ENCODE measurements at places on chromosomes 7 and 10.

GRCh38 chr10:124688386-124688785 is 55.8 kb downstream of the FAM53B start:
- no peak for DNase-seq

DNA sequence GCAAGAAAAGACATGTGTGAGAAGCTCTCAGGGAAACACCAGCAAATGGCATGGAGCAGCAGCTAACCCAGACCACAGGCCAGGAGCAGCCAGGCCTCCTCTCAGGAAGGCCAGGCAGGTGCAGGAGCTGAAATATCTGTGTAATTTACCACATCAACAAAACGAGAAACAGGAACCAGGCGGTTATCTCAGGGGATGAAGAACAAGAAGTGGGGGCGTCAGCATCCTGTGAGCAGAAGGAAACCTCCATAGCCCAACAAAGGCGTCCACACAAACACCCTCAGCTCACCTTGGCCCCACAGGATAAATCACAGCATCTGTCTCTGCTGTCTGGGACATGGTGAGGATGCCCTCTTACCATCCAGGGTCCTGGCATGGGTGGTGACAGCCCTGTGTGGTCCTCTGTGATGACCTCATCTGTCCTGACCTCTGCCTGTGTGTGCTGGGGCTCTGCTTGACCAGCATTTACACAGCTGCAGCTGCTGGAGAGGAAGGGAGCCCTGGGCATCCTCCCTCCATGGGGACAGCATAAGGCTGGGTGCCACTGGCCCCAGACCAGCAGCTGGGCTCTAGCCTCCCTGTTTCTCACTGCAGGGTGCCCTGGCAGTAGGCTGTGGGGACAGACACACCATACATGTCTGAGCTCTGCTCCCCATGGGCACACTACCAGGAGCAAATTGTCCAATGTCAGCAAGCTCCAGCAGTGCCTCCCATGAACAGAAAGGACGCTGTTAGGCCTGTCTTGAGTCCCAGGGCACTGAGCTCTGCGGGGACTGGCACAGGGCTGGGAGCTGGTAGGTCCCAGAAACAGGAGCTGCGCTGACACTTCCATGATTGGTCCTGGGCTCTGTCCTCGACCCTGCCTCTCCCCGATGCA is 34.6 kb downstream of the ANXA8 start:
- peak; percentile 25 for DNase-seq

DNA sequence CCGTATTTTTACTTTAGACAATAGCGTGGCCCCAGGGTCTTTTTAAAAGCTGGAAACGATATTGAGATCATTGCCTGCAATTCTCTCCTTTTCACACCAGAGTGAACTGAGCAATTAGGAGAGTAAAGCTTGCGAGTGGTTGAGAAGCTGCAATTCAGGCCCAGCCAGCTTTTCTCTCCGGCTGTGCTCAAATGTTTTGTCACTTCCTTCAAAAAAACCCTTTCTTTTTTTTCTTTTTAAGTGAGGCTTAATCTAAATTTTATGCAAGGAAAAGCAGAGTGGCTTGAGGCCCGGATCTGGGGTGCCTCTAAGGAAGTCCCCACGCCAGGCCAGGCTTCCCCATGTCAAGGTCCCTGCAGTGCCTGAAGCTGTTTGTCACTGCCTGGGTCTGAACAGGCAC is 433.9 kb downstream of the GLRX3 start:
- DNase-seq = no peak

GRCh38 chr7:112892263-112892662 is 102.1 kb upstream of the TMEM168 start:
- no peak for DNase-seq

- no peak for DNase-seq
Measured at GRCh38 chr7:45145881-45146280, 11.7 kb upstream of the RAMP3 start.

DNA sequence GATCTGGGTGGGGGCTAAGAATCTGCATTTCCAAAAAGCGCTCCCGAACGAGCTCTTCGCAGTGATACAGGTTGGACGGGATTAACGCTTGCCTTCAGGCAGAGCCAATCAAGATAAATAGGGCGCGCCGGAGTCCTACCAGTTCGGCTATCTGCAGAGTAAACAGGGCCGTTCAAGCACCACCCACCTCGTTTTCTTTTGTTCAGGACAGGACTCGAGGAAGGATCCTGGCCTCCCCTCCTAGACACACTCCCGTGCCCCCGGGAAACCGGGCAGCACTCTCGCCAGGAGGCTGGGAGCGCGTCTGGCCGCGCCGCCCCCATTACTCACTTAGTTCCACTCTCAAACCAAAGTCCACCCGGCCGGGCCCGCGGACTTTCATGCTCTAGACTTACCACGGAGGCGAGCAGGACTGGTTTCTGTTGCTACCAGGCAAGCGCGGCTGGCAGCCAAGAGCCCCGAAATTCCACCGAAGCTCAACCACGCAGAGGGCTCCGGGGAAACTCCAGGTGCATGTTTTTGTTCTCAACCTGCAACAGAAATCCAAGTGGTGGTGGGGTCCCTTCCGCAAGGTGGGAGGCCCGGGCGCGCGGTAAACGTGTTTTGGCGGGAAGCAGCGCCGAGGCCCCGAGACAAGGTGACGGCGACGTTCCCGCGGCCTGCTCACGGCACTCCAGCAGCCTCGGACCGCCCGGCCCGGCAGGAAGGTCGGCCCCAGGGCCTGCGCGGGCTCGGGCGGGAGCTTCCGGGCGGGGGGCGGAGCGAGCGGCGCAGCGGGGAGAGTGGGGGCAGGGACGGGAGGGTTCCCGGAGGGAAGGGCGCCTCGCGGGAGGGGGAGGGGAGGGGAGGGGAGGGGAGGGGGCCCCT is 12.7 kb downstream of the HNRNPF start:
- DNase-seq = peak; percentile 91

DNA sequence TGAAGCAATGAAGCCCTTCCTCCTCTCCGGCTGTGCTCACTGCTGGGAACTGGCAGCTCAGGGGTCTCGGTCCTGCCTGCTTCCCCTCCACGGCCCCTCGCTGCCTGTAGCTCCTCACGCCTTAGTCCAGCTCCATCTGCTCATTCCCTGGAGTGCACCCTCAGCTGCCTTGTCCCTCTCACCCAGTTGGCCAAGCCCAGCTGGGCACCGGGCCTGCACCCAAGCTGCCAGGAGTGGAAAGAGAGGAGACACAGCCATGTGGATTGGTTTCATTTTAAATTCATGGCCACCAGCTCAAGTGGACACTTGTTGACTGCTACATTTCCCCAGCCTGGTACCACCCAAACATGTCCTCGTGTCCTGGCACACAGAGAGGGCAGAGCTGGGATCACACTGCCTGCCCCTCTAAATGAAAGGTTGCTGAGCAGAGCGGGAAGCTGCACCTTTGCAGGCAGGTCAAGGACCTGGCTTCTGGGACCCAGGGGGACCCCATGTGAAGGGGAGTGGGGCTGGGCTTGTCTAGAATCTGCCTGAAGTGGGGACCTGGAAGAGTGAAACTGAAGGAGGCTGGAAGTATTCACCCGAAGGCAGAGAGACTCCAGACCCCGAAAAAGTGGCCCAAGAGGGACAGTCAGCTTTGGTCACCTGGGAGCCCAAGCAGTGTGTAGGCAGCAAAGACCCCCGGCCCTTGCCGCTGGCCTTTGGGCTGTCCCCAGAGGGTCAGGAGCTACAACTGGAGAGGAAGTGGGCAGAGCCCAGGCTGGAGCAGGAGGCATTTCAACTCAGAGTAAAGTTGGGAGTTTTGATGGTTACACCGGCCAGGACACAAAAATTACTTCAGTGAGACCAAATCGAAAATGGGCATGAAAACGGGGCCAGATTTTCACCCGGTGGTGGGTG is 15.0 kb upstream of the BNIP3 start:
- no peak for DNase-seq

- peak; percentile 91 for DNase-seq
Measured at GRCh38 chr7:97104719-97105238, 12.7 kb upstream of the SDHAF3 start.

DNA sequence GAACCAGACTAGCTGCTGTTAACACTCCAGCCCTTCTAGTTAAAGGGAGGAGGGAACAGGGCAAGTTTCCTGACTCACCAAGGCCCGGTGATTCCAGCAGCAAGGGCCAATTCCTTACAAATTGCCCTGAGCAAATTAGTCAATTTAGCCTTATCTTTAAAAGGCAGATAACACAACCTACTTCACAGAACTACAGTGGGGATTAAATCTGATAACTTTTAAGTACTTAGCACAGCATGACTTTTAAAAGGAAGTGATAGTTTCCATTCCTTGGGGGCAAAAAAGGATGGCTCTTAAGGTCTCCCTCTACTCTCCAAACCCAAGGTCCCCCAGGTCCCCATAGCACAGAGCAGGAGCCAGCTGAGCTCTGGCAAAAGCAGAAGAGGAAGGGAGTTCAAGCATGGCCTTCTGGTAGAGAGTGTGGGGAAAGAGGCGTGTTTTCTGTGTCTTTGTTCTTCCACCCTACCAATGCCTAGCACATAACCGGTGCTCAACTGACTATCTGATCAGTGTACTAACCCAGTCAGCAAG is 4.0 kb downstream of the CDCA7L start:
- peak; percentile 38 for DNase-seq

GRCh38 chr10:5184987-5185775 is at the start of gene AKR1C8:
TSS of gene AKR1C8 (minus strand) at chr10:5185150. CDS start at chr10:5185104, 46 bp downstream.
- DNase-seq = no peak

- peak; percentile 39 for DNase-seq
Measured at GRCh38 chr7:130982160-130982638, 248.2 kb upstream of the KLF14 start.

GRCh38 chr7:95960706-95961244 is 188.4 kb downstream of the DYNC1I1 start:
- no peak for DNase-seq

DNA sequence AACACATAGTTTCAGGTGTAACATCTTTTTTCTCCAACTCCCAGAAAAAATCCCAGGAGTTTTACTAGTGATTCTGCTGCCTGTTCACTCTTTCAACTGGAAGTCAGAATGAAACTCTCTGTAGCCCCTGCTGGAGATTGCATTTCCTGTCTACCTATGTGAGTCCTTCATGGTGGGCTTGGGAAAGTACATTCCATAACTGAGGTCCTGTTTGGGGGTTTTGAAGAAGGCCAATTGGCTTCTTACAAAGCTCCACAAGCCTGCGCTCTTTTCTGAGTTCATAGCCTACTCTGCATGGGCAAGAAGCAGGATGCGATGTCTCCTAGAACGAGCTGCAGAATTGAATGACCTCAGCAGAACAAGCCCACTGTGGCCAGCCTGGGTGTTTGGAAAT is 86.7 kb downstream of the LYZL2 start:
- no peak for DNase-seq
